ENCODE measurements at places on chromosomes 6 and 20. TPM values are rescaled to one million over a fixed set of nuclear protein-coding genes. Genes with fewer than 3 reads are reported as not detected.

ENPP4 gene
- total RNA-seq: 0.25 TPM

DNAAF9 gene
- 5.5 TPM for total RNA-seq

GJA10 gene
- not detected for total RNA-seq

DACT2 gene
- total RNA-seq: 0.15 TPM

LY6G6C gene
- not detected for total RNA-seq

STMND1 gene
- not detected for total RNA-seq

TMEM63B gene
- 15.8 TPM for total RNA-seq

GPLD1 gene
- total RNA-seq: 1.1 TPM

SEL1L2 gene
- not detected for total RNA-seq

ZNF311 gene
- 0.19 TPM for total RNA-seq

KCNS1 gene
- total RNA-seq: not detected

CTAGE9 gene
- not detected for total RNA-seq

All from A549 treated with GW870086 at 1 μM for 4 hours (cell line).